ENCODE measurements at places on chromosomes 11 and 22.
A peak's percentile ranks its signal among the peaks of the same experiment; 100 is the strongest.

DNA sequence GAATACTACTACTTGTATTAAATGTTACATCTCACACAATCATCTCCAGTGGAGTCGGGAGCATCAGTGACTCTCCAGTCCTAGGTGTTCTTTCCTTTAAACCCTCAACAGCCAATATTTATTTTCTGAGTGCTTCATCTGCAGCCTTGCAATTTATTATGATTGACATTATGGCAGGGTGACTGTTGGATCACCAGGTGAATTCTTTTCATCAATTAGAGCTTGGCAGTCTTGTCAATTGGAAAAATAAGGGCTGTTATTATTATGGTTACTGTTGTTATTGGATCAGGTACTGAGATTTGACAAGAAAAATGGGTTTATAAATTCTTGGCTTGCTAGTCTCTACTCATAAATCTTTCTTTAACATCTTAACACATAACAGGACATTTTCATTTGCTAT lies 27.5 kb upstream of the HTATIP2 start:
- DNase-seq: no peak

DNA sequence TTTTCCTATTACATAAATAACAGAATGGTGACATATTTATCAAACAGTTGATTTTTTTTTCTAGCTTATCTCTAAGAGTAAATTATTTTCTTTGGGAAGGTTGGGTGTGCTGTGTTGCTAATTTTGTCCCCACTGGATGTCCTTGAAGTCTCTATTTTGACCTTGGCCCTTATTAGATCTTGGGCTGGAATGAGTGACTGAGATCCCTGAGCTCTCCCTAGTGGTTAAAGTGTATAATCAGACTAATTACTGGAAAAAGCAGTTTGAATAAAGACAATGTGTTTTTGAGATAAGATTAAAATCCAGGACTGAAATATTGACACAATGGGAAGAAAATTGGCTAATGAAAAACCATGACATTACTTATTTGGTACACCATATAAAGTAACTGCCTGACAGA lies 56.1 kb downstream of the AASDHPPT start:
- DNase-seq: no peak

DNA sequence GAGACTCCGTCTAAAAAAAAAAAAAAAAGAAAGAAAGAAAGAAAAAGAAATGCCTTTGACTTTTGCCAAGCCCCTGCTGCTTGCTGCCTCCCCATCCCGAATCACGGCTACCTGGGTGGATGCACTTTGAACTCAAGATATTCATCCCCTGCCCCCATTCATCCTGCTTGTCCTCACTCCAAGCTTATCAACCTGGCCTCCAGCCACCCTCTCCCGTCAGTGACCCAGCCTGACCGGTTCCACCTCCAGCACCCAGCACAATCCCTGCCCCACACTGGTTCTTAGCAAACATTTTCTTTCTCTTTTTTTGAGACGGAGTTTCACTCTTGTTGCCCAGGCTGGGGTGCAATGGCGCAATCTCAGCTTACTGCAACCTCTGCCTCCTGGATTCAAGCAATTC lies 44.4 kb downstream of the CYTH4 start:
- DNase-seq: no peak

GRCh38 chr11:69372589-69373250 lies 78.8 kb downstream of the MYEOV start:
- DNase-seq: no peak

- no peak for DNase-seq
These were observed 819.8 kb downstream of the OPCML start for GRCh38 chr11:132712466-132712865.

GRCh38 chr11:76598426-76598839 lies 72.1 kb downstream of the LRRC32 start:
- no peak for DNase-seq

GRCh38 chr22:47291565-47292495 lies 529.4 kb downstream of the TBC1D22A start:
- no peak for DNase-seq

DNA sequence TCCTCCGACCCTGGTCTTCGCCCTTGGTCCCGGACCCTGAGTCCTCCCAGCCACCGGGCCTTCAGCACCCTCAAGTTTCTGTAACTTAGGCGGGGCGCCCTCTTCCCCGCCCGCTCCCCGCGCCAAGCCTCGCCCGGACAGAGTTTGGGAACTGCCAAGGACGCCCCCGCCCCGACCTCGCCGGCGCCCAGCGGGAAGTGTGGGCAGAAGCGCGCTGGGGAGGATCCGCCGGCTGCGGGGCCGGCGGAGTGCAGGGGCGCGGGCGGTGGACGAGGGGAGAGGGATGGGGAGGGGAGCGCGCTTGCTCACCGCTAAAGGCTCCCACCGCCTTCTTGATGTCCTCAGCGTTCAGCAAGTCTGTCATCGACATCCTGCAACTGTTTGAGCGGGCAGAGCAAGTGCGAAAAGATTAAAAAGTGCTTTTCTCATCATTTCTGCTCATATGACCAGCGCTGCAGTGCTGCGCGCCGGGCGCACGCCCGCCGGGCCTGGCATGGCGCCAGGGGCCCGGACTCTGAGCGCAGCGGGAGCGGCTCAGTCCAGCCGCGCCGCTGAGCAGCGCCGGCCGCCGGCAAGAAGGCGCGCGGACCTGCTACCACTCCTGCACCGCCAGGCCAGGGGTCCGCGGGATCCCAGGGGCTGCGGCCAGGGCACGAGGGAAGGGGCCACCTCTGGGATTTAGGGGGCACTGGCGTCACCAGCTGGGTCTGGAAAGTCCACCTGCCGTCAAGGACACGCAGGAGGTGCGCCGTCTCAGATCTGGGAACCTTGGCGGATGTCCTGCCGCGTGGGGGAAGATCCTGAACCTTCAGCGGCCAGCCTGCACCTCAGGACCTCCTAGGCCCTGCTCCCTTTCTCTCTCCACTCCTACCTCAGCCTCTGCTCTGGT lies at the start of gene PVALB:
Gene PVALB (minus strand): TSS at position 400 of the 889 bp plus-strand sequence. CDS start 30 bp downstream, at position 370.
- DNase-seq: no peak

DNA sequence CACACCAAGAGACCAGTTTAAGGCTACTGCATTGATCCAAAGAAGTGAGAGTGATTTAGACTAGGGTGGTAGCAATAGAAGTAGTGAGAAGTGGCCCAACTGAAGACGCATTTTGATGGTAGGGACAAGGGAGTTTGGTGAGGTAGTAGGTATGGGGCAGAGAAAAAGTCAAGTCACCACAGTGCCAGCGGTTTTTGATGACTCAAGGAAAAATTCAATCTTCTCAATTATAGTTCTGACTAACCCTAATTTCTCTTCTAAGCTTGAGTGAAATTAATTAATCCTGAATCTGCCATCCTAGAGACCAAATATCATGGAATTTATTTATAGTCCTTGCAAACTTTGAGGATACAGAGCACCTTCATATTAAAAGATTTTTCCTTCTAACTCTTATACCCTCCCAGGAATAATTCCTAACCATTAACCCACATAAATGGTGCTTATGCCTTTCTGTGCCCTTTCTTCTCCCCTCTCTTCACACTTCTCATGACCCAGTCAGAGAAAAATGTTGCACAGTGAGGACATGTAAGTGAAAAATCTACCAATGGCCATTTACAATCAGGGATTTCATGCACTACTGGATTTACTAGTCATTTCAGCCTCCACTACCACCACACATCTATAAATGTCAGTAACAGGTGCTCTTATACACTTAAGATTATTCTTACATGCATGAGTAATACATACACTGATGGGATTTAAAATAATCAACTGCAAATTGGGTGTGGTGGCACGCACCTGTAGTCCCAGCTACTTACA lies 45.9 kb upstream of the ARHGAP32 start:
- DNase-seq: no peak

- no peak for DNase-seq
These were observed 5.6 kb downstream of the ALX4 start for GRCh38 chr11:44304091-44305025.

GRCh38 chr11:19711911-19712280 lies 741 bp upstream of the NAV2 start:
- no peak for DNase-seq

DNA sequence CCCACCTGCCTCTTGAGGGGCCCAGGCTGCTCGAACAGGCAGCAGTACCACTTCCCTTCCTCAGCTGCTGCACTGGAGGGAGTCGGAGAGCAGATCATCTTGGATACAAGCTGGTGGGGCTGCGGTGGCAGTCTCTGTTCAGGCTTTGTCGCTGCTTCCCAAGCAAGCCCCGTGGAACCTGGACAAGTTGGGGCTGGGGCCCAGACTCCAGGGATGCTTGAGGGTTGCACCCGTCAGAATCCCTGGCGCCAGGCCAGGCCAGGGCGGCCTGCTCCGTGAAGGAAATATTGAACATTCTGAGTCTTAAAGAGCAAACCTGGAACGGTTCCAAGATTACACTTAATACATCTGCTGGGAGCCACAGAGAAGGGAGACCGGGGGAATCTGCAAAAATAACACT lies 310.1 kb upstream of the SORL1-AS1 start:
- no peak for DNase-seq

DNA sequence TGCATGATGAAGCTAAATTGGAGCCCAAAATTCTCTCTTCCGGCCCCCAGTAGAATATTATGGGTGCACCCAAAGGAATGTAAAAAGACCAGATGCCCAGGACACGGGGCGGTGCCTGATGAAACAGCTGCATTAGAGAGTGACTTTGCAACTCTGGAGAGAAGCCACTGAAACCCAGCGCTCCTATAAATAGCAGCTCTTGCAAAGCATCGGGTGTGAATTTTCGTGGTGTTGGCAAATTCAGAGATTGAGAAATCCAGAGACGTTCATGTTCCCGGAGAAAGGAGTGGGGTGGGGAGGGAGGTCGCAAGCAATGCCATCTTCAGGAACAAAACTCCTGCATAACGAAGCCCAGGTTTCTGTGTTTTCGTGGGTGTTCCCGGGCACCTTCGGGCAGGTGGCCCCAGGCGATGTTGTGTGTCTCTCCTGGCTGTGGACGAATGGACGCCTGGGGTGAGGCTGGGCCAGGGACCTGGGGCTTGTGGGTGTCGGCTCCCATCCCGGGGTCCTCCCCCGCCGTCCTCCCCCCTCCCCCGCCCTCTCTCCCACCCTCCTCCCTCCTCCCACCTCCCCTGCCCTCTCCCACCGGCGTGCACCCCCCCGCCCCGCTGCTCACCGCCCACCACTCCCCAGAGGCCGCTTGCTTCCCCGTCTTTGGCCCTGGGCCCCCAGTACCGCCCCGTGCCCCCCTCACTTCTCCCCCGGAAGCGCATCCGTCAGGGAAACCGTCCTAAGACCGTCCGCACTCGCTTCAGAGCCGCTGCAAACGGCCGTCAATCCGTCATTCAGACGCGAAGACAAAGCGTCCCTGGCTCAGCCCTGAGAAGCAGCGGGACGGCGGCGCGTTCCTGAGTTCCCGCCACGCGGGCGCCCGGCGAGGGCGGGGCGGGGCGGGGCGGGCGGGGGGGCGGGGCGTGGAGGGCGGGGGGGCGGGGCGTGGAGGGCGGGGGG lies 26.7 kb upstream of the TOLLIP start:
- no peak for DNase-seq

GRCh38 chr11:105100206-105100605 lies 39.4 kb downstream of the CARD18 start:
- no peak for DNase-seq

GRCh38 chr22:46448333-46448732 lies 89.1 kb downstream of the CELSR1 start:
- DNase-seq: no peak

DNA sequence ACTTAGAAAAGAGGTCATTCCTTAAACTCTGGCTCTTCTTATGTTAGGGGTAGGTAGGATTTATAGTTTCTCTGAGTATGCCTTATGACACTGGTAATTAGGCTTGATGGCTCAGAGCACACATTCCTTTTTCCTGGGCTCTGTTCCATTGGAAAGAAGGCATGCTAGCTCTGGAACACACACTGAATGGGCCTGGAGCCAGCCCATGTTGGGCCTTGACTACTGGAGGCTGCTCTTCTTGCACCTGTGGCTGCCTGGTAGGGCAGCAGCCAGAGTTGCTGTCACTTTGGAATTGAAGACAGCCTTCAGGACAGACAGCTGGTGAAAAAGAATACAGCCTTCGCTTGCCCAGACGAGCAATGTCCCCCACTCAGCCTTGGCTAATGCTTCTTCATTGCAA lies 18.2 kb downstream of the MCAM start:
- peak; percentile 52 for DNase-seq

DNA sequence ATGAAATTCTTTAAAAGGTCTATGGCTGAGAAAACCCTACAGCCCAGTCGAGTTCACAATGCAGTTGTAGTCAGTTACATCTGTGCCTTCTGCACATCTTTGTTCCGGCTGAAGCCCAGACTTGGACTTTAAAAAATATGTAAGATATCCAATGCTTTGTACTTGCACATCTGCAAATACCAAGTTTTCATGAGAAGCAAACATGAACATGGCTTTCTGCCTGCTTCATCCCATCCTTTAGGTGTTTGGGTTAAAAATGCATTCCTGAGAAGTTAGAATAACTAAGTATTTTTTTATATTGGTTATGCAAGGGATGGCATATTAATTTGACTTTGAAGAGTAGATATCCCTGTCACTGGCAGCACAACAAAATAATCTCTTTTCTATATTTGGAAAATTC lies 528.4 kb downstream of the METTL15 start:
- no peak for DNase-seq

GRCh38 chr11:115561116-115561515 lies 56.9 kb upstream of the CADM1 start:
- DNase-seq: no peak

- DNase-seq: no peak
These were observed 91.1 kb upstream of the B3GAT1 start for GRCh38 chr11:134503100-134503499.

GRCh38 chr22:49776891-49777290 lies 50.8 kb downstream of the BRD1 start:
- no peak for DNase-seq

DNA sequence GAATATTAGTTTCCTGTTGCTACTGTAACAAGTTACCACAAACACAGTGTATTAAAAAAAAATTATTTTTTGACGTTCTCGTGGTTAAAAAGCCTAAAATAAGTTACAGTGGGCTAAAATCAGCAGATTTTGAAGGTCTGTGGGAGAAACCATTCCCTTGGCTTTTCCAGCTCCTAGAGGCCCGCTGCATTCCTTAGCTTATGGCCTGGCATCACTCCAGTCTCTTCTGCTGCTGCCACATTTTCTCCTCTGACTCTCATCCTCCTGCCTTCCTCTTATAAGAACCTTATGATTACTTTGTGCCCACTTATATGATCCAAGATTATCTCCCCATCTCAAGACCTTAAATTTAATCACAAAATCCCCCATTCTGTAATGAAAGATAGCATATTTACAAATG lies 392.7 kb downstream of the GUCY1A2 start:
- DNase-seq: no peak

DNA sequence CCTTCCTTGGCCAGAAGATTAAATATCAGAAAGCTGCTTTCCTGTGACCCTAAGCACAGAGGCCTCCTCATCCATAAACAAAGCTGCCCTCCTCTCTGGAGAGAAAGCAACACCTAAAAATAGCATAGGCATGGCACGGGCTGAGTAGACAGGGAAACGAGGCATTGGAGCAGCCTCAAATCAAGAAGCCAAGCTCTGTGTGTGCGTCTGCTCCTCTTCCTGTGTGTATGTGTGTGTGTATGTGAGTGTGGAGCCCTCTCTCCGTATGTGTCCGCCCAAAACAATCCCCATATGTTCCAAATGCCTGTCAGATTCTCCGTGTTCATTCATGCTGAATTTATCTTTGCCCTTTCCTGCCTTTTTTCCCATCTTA lies 24.0 kb downstream of the KCNJ5 start:
- DNase-seq: no peak
